ENCODE measurements at places on chromosomes 1 and 21.
A peak's percentile ranks its signal among the peaks of the same experiment; 100 is the strongest.

- DNase-seq: no peak
These were observed 184.4 kb downstream of the MRPL39 start for GRCh38 chr21:25422610-25423608.

- no peak for DNase-seq
These were observed 4.4 kb downstream of the HFM1 start for GRCh38 chr1:91400133-91400725.

- peak; percentile 43 for DNase-seq
These were observed 9.0 kb upstream of the ELOVL1 start for GRCh38 chr1:43376723-43377235.

DNA sequence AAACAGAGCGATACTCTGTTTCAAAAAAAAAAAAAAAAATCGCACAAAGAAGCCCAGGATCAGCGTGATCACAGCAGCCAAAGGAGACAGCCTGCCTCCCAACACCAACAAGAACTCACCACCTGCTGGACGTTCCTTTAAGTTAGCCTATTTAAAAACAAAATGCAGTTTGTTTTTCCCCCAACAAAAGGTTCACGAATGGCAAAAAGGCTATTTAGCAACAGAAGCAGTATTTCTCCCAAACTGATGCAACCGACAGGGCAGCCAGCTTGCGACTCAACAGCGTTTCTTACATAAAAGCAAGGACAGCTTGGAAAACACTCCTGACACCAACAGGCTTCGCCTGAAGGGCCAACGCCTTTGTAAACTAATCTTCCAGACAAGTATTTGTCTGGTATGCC is 6.8 kb downstream of the SSU72 start:
- DNase-seq: no peak

DNA sequence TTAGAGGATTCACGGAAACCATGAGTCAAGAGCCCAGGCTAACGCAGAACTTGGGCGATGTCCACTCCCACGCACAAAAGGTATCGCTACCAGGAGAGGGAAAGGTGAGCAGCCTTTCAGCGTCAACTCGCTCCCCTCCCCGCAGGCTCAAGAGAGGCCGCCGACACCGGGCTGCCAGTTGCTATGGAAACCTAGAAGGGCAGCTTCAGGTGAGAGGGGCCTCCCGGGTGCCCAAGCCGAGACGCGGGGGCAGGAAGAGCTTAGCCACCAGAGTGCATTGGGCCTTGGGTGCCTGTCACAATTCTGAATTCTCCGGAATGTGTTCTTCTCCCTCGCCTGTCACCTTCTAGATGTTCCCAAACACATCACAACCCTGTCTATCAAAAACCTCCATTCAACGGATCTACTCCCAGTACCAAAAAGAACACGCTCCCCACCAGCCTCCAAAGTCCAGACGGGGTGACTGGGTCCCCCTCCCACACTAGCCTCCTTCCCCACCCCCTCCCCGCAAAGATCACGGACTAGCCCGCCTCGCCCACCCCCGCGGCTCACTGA is 694 bp downstream of the MEAF6 start:
- DNase-seq: peak; percentile 81

- DNase-seq: no peak
These were observed 9.8 kb downstream of the SYTL1 start for GRCh38 chr1:27351541-27352107.

DNA sequence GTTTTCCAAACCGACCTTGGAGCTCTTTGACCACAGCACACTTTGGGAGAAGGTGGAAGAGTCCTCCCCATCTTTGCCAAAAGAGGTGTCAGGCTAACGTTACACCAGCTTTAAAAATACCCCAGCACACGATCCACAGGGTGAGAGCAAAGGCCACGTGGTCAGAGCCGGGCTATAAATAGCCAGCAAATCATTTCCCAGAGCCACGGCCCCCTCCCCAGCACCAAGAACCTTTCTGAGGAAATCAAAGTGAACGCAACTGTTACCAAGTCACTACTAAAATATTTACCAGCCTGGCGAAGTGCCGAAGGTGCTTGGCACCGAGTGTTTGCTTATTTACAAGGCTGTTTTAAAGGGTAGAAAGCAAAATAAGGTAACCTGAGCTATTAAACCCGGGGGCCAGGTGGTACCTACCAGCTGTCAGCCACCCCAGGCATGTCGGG is 72.4 kb downstream of the CASZ1 start:
- peak; percentile 94 for DNase-seq

- no peak for DNase-seq
These were observed 72.7 kb downstream of the SMYD3 start for GRCh38 chr1:246434335-246434734.

DNA sequence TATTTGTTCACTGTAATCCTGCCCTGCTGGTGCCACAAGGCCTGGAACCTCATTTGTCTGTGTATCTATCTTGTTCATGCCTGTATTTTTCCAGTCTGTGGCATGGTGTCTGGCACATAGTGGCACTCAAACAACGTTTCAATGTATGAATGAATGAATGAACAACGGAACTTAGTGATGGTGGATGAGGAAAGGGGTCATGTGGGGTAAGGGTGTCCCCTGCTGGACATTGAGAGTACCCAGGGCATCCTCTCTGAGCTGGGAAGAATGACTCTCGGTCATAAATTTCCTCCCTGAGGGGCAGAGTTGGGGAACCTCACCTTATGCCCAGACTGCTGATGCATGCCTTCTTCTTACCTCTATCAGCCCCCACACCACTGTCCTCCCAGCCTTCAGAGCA is 18.9 kb upstream of the ZNF683 start:
- no peak for DNase-seq

DNA sequence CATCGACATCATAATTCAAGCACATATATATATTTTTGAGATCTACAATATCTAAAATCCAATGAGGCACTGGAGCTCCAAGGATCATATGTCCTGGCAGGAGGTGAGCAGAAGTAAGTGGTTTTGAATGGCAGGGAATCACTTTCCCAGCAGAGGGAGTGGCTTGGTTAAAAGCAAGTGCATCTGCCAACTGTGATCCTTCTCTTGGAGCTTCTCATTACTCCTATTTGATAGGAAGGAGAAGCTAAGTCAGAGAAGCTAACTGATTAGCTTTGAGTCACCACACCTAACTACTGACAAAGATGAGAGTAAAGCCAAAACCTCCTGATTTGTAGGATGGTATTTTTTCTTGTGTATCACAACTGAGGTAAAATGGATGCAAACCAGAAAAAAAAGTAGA is 55.0 kb downstream of the ALG14 start:
- DNase-seq: no peak

GRCh38 chr1:41452704-41453290 is 31.7 kb downstream of the EDN2 start:
- no peak for DNase-seq

- DNase-seq: no peak
These were observed 113.5 kb downstream of the PRDM2 start for GRCh38 chr1:13813398-13814012.
